ENCODE measurements at places on chromosomes 5 and 9.
A peak's percentile ranks its signal among the peaks of the same experiment; 100 is the strongest.

DNA sequence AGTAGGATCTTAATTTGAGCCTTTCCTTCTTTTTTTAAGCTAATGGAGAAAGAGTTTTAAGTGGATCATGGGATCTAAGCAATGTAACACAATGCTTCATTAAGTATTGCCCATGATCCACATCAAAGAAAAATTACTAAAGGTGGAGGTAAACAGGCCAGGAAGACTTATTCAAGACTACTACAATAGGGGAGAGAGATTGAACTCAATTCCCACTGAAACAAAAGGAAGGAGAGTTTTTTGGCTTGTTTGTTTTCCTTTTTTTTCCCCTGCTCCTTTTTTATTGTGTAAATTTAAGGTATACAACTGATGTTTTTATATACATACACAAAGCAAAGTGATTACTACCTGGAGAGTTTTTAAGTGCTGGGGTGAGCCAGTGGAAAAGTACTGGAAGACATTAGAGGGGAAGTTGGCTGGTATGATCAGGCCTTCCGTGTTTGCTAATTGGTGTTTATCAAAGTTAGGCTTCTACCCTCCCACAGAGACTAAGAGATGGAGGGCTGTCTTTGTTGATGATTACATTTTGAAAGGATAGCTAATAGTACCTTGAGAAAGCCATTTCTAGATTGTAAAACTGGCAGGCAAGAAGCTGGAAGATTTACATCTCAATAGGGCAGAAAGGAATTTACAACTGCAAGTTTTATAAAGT is 262.7 kb downstream of the CHSY3 start:
- no peak for DNase-seq

GRCh38 chr5:122532035-122532434 is 220.0 kb downstream of the SNCAIP start:
- no peak for DNase-seq

- no peak for DNase-seq
Measured at GRCh38 chr5:56523790-56524575, 290.9 kb upstream of the ANKRD55 start.

DNA sequence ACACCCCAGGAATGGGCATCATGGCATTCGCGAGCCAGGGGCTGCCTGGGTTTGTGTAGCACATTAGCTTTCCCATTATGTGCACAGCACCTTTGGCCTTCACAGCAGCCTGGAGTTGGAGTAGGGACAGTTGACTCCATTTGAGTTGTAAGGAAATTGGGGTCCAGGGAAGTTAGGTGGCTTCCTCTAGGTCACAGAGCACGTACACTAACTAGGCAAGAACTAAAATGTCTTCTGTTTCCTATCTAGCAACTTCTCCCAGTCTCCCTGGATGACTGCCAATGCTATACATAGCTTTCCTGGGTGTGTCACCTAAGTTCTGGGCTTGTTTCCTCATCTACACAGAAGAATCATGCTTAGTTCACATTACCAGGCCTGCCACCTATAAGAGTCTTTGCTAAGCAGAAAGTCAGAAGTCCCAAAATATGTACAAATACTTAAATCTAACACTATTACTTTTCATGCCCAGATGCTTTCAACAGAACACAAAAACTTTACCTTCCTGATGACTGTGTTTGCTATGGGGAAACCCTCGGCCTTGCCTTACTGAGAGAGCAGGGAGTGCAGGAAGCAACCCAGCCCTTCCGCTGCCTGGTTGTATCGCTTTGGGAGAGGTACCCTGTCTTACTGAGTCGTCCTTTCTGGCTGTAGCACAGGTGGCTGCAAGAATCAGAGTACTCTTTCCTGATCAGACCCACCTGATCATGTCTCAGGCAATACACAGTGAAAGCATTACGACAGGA is 12.0 kb downstream of the MACROH2A1 start:
- peak; percentile 88 for DNase-seq

DNA sequence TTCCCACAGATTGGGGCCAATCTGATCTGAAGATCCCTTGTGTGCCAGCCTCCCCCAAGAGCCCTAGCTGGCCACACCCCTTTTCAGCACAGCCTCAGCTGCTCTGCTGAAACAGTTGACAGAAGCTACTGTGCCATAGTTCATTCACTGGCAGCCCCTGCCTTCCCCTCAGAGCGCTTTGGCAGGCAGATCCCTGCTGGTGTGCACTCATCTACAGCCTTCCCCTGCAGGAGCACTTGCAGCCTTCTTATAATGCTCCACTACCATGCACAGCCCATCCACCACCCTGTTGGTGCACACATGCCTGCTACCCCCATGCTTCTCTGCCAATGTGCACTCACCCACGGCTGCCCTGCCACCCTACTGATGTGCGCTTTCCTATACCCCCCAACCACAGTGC is 471.3 kb downstream of the MTRR start:
- DNase-seq = no peak
